ENCODE measurements at places on chromosomes 3 and 15.

GRCh38 chr3:72344236-72344635, 504.0 kb downstream of the SHQ1 start:
- peaks cover 3% of the 10 kb centered on the region for H3K36me3 ChIP-seq
- no peak for DNase-seq
- no peaks in the 10 kb centered on the region for H3K27me3 ChIP-seq
- H3K27ac ChIP-seq = peak overlapping the region; percentile 42
- peak overlapping the region; percentile 38 for H3K4me3 ChIP-seq

DNA sequence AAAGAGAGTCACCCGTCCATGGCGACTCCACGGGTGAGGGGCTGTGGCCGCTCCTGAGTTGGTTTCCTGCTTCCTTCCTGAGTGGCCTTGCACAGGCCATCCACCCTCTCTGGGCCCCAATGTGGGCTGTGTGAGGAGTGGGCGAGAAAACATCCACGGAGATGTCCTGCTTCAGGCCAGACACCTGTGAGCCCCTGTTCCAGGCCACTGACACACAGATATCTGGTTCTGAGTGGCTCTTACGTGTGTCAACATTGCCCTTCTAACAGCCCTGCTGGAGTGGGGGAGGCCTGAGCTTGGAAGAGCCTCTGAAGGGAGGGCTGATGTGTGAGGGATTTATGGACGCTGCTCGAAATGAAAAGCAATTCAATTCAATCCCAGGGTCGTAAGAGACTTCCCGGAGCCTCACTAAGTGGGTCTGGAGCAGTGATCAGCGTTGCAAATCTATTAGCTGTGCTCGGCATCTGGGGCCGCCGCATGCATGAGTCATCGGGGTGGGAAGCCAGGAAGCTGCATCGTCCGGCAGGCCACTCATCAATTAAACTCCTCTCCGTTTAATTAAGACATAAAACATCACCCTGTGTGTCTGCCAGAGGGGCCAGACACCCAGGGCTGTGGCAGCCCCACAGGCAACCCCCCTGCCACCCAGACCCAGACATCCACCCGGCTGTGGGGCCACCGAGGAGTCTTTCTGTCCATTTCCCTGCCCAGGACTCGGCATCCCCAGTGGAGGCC, 20.0 kb upstream of the PRR23E start:
- no peaks in the 10 kb centered on the region for H3K36me3 ChIP-seq
- H3K4me3 ChIP-seq = no peak overlapping the region
- no peak overlapping the region for H3K27ac ChIP-seq

DNA sequence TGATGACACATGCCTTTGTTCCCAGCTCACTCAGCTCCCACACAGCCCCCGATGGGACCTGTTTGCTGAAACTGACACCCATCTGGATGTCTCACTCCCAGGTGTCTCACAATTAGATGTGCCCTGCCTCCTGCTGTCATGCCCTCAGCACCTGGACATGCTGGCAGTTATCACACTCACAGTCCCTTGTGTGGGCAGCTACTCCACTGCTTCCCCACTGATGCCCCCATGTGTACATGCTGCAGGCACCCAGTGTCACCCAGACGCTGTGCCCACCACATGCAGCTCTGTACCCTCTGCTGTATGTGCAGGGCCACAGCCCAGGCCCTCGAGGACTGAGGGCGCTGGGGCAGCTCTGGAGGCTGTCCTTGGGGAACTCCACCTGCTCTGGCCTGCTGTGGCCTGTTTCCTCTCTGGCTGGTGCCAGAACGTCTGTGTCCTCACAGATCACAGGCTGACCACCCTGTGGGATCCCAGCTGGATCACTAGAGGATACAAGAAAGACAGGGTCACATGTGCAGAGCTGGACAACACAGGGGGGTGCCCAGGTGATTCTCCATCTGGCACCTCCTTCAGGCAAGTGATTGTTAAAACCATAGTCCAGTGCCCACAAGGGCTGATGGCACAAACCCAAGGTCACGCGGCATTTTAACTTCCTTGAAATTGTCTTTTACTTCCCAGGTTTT, 14.0 kb downstream of the C3orf22 start:
- no peak overlapping the region for H3K4me3 ChIP-seq
- DNase-seq = no peak
- peaks cover 1% of the 10 kb centered on the region for H3K27me3 ChIP-seq
- no peak overlapping the region for H3K27ac ChIP-seq
- peaks cover 16% of the 10 kb centered on the region for H3K4me1 ChIP-seq

GRCh38 chr3:143653493-143653892, 194.8 kb downstream of the SLC9A9 start:
- H3K4me3 ChIP-seq = no peak overlapping the region
- H3K27me3 ChIP-seq = no peaks in the 10 kb centered on the region
- no peak overlapping the region for H3K27ac ChIP-seq
- DNase-seq = no peak
- H3K4me1 ChIP-seq = no peaks in the 10 kb centered on the region

DNA sequence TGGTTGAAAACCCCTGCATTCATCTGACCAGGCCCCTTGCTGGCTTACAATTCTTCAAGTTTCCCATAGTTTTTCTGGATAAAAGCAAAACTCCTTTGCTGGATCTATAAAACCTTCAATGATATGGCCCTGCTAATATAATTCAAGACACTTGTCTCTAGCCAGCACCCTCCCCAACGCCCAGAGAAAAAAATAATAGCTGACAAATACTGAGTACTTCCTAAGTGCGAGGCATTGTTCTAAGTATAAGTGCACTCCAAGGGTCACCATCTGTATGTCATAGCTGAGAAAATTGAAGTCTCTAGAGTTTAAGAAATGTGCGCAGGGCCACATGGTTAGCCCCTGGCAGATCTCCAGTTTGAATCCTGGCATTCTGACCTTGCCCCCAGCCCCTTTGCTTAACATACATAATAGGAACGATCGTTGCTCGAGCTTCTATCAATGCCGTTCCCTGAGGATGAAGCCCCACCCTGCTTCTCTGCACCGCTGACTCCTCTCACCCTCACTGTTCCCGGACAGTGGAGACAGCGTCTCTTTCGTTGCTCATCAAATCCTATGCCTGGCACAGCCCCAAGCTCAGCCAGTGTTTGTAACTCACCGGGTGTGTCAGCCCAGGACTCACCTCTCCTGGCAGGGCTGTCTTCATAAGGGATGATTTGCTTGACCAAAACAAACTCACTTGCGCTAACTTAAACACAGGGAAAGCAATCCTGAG, 377.1 kb upstream of the PROK2 start:
- DNase-seq = no peak
- H3K27ac ChIP-seq = no peak overlapping the region
- no peaks in the 10 kb centered on the region for H3K36me3 ChIP-seq

- no peak overlapping the region for H3K4me3 ChIP-seq
- no peak overlapping the region for H3K27ac ChIP-seq
- H3K4me1 ChIP-seq = no peaks in the 10 kb centered on the region
- H3K27me3 ChIP-seq = peaks cover 3% of the 10 kb centered on the region
These were observed 41.3 kb downstream of the COL6A5 start for GRCh38 chr3:130386604-130387263.

DNA sequence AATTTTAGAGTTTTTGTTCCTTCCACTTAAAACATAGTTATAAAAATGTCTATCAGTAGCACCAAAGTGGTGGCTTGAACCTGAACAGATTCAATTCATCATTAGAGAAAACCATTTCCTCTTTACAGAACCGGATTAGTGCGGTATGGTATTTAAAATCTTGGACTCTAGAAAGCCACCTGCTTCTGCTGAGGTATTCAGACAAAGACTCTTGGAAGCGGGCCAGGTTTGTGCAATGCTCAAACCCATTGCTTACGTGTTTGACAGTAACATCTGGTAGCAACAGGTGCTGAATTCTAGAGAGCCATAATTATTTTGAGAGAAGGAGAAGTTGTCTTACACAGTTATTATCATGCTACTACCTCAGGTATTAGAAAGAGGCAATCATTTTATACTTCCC, 290.5 kb downstream of the NAALADL2 start:
- no peaks in the 10 kb centered on the region for H3K27me3 ChIP-seq
- H3K36me3 ChIP-seq = no peaks in the 10 kb centered on the region
- no peak for DNase-seq

DNA sequence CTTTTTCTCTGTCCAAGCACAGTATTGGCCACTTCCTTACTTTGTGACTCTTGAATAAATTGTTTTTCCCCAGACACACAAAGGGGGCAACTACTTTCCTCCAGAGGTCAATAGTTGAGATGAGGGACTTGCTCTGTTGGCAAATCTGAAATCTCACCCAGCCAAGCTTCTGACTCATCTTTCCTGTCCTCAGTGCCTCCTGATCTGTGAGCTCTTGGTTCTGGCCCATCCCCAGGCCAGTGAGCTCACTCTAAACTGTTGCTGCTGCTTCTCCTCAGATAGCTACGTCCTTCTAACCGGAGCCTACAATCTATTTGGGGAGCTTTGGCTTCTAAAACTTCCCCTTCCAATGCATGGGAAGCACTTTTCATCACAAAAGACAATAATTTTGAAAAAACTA, 50.0 kb upstream of the NMD3 start:
- no peak for DNase-seq
- H3K4me1 ChIP-seq = no peaks in the 10 kb centered on the region
- H3K27ac ChIP-seq = no peak overlapping the region
- H3K36me3 ChIP-seq = no peaks in the 10 kb centered on the region

- no peak overlapping the region for H3K27ac ChIP-seq
- H3K4me1 ChIP-seq = peaks cover 20% of the 10 kb centered on the region
- no peak overlapping the region for H3K4me3 ChIP-seq
- no peak for DNase-seq
- H3K36me3 ChIP-seq = no peaks in the 10 kb centered on the region
These were observed 140.4 kb upstream of the MBNL1 start for GRCh38 chr3:152128356-152128755.

DNA sequence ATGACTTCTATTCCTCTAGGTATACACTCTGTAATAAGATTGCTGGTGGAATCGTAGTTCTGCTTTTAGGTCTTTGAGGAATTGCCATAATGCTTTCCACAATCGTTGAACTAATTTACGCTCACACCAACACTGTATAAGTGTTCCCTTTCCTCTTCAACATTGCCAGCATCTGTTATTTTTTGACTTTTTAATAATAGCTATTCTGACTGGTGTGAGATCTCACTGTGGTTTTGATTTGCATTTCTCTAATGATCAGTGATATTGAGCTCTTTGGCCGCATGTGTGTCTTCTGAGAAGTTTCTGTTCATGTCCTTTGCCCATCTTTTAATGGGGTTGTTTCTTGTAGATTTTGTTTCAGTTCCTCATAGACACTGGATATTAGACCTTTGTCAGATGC, 12.8 kb downstream of the NXPE3 start:
- no peaks in the 10 kb centered on the region for H3K27me3 ChIP-seq
- H3K4me3 ChIP-seq = no peak overlapping the region
- DNase-seq = no peak
- no peak overlapping the region for H3K27ac ChIP-seq

GRCh38 chr3:117645561-117646242, 936.1 kb downstream of the TUSC7 start:
- no peaks in the 10 kb centered on the region for H3K4me1 ChIP-seq
- H3K36me3 ChIP-seq = no peaks in the 10 kb centered on the region
- no peak overlapping the region for H3K27ac ChIP-seq
- no peak overlapping the region for H3K4me3 ChIP-seq

- no peak overlapping the region for H3K4me3 ChIP-seq
- peak; percentile 5 for DNase-seq
- no peak overlapping the region for H3K27ac ChIP-seq
- H3K27me3 ChIP-seq = peaks cover 3% of the 10 kb centered on the region
- H3K4me1 ChIP-seq = no peaks in the 10 kb centered on the region
These were observed 66.7 kb downstream of the SLC6A1 start for GRCh38 chr3:11059090-11059798.

GRCh38 chr15:81117136-81117535, 16.9 kb upstream of the CFAP161 start:
- no peak for DNase-seq
- H3K27me3 ChIP-seq = peaks cover 33% of the 10 kb centered on the region
- H3K4me3 ChIP-seq = no peak overlapping the region
- no peaks in the 10 kb centered on the region for H3K36me3 ChIP-seq

- peaks cover 37% of the 10 kb centered on the region for H3K4me1 ChIP-seq
- H3K27ac ChIP-seq = peak overlapping the region; percentile 97
- peaks cover 2% of the 10 kb centered on the region for H3K27me3 ChIP-seq
- peak; percentile 38 for DNase-seq
- peaks cover 6% of the 10 kb centered on the region for H3K36me3 ChIP-seq
These were observed 567 bp downstream of the TOP2B start for GRCh38 chr3:25663869-25664811.

GRCh38 chr15:52243697-52244555, 51.7 kb downstream of the MYO5C start:
- H3K36me3 ChIP-seq = no peaks in the 10 kb centered on the region
- H3K4me3 ChIP-seq = no peak overlapping the region
- no peak overlapping the region for H3K27ac ChIP-seq
- H3K27me3 ChIP-seq = peaks cover 13% of the 10 kb centered on the region
- no peak for DNase-seq

GRCh38 chr3:81716870-81717509, 44.5 kb downstream of the GBE1 start:
- no peaks in the 10 kb centered on the region for H3K4me1 ChIP-seq
- no peak overlapping the region for H3K4me3 ChIP-seq
- H3K27ac ChIP-seq = no peak overlapping the region
- no peaks in the 10 kb centered on the region for H3K36me3 ChIP-seq
- DNase-seq = no peak
- no peaks in the 10 kb centered on the region for H3K27me3 ChIP-seq

DNA sequence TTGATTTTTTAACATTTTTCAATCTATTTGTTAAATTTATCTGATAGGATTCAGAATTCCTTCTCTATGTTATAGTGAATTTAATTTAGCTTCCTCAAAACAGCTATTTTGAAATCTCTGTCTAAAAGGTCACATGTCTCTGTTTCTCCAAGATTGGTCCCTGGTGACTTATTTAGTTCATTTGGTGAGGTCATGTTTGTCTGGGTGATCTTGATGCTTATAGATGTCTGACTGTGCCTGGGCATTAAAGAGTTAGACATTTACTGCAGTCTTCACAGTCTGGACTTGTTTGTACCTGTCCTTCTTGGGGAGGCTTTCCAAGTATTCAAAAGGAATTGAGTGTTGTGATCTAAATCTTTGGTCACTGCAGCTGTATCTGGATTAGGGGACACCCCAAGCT, 169.5 kb upstream of the C2CD4B start:
- H3K36me3 ChIP-seq = no peaks in the 10 kb centered on the region
- H3K4me1 ChIP-seq = no peaks in the 10 kb centered on the region
- DNase-seq = no peak
- no peak overlapping the region for H3K4me3 ChIP-seq
- no peaks in the 10 kb centered on the region for H3K27me3 ChIP-seq
- H3K27ac ChIP-seq = no peak overlapping the region

GRCh38 chr15:52674831-52675230, 4.4 kb downstream of the ATOSA start:
- no peaks in the 10 kb centered on the region for H3K27me3 ChIP-seq
- no peak overlapping the region for H3K4me3 ChIP-seq

DNA sequence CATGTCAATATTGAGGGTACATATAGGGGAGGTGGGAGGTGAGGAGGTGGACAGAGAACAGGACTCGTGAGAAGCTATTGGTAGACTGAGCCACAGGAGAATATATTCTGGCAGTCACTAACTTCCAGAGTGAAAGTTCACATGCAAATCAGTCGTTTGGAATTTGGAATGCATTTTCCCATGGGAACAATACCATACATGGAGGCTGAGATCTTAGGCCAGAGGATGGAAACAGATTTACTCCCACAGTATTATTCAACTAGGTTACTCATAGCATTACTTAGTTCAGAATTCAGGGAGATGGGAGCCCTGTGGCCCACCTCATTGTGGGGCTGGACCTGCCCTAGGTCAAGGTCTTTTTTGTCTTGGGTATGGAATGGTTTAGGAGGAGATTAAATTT, 36.4 kb upstream of the ABHD2 start:
- H3K36me3 ChIP-seq = no peaks in the 10 kb centered on the region
- no peak overlapping the region for H3K4me3 ChIP-seq
- H3K27me3 ChIP-seq = peaks cover 2% of the 10 kb centered on the region
- DNase-seq = no peak

Data from activated T-helper 1 cell treated with anti-CD3 and anti-CD28 coated beads, Interleukin-12 subunit alpha, Interleukin-12 subunit beta, Interleukin-2, Interleukin-4 antibody, amounts not matched to agents 30 ng/mL and 10 ng/mL and 1 ng/mL, durations not matched to agents 14 hours and 24 hours and 36 hours (primary cell).